ENCODE measurements at places on chromosomes 1 and 21. TPM values are rescaled to one million over a fixed set of nuclear protein-coding genes. Genes with fewer than 3 reads are reported as not detected.

OR2L5 gene
- total RNA-seq: not detected

- DNase-seq: peak; percentile 82
These were observed at the start of gene MEX3A for GRCh38 chr1:156082309-156083091. MEX3A (minus strand) TSS chr1:156082465; CDS start chr1:156081998, 467 bp downstream.

ITLN1 gene
- 65.8 TPM for total RNA-seq

GRCh38 chr1:174954671-174955669 is 44.8 kb upstream of the CACYBP start:
- no peak for DNase-seq

- no peak for DNase-seq
These were observed 52.4 kb upstream of the CDC42BPA start for GRCh38 chr1:227370533-227371254.

KCNT2 gene
- 1.7 TPM for total RNA-seq

BRDT gene
- not detected for total RNA-seq

- DNase-seq: no peak
These were observed 25.3 kb downstream of the TFF3 start for GRCh38 chr21:42289926-42290325.

DNA sequence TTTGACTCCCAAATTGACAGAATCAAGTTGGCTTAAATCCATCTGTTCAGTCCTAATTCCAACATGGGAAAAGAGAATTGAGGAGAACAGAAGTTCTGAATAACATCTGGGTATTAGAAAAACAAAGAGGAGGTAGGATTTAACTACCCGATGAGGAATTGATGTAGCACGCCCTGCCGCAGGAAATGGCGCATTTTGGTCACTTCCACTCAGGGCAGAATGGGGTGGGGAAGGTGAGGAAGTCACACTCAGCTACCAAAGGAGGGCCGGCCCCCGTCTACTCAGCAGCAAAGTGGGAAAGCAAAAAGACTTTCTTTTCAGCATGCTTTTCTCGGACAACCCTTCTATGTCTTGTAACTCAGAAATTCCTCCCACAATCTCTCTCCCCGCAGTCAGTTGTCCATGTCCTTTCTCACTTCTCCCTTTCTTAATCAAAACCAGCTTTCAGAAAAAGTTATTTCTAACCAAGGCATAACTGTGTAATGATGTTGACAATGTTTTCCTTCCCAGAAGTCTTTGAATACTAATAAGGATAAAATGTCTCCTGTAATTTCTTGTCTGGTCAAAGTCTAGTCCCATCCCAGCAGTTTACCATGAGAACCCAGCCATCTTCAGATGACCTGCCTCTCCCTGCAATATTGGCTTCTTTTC is 60.5 kb upstream of the SIPA1L2 start:
- DNase-seq: no peak

DNA sequence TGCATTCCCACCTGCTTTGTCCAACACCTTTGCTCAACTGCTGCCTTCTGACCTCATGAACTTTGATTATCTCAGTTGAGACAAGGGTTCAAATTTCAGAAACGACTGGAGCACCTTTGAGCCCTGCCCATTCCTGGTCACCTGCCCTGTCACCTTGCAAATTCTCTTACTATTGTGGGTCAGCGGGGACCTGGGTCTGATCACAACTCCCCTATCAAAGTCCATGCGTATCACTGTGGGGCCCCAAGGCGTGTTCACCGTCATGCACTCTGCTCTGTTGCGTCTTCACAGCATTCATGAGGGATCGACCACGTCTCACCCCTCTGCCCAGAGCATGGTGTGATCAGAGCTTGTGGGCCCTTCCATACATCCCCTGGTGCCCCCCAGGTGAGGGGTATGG is 12.9 kb downstream of the PTPRF start:
- no peak for DNase-seq

DNA sequence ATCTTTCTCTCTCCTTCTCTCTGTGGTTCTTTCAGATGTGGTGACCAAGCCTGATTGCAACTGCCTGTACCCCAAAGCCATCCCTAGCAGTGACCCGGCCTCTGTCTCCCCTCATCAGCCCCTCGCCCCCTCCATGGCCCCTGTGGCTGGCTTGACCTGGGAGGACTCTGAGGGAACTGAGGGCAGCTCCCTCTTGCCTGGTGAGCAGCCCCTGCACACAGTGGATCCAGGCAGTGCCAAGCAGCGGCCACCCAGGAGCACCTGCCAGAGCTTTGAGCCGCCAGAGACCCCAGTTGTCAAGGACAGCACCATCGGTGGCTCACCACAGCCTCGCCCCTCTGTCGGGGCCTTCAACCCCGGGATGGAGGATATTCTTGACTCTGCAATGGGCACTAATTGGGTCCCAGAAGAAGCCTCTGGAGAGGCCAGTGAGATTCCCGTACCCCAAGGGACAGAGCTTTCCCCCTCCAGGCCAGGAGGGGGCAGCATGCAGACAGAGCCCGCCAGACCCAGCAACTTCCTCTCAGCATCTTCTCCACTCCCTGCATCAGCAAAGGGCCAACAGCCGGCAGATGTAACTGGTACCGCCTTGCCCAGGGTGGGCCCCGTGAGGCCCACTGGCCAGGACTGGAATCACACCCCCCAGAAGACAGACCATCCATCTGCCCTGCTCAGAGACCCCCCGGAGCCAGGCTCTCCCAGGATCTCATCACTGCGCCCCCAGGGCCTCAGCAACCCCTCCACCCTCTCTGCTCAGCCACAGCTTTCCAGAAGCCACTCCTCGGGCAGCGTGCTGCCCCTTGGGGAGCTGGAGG is 12.7 kb downstream of the CSF1 start:
- DNase-seq: peak; percentile 36

GRCh38 chr1:180237869-180238476 is 7.9 kb downstream of the LHX4 start:
- no peak for DNase-seq

GRCh38 chr1:221672965-221673364 is 68.9 kb downstream of the DUSP10 start:
- no peak for DNase-seq

SPATA1 gene
- 1.7 TPM for total RNA-seq

All from left ventricle myocardium superior (tissue), 1 donor.